CD4-positive, alpha-beta memory T cell (primary cell): ENCODE measurements at places on chromosomes 5 and 9. TPM values are rescaled to one million over a fixed set of nuclear protein-coding genes. Genes with fewer than 3 reads are reported as not detected.

DNA sequence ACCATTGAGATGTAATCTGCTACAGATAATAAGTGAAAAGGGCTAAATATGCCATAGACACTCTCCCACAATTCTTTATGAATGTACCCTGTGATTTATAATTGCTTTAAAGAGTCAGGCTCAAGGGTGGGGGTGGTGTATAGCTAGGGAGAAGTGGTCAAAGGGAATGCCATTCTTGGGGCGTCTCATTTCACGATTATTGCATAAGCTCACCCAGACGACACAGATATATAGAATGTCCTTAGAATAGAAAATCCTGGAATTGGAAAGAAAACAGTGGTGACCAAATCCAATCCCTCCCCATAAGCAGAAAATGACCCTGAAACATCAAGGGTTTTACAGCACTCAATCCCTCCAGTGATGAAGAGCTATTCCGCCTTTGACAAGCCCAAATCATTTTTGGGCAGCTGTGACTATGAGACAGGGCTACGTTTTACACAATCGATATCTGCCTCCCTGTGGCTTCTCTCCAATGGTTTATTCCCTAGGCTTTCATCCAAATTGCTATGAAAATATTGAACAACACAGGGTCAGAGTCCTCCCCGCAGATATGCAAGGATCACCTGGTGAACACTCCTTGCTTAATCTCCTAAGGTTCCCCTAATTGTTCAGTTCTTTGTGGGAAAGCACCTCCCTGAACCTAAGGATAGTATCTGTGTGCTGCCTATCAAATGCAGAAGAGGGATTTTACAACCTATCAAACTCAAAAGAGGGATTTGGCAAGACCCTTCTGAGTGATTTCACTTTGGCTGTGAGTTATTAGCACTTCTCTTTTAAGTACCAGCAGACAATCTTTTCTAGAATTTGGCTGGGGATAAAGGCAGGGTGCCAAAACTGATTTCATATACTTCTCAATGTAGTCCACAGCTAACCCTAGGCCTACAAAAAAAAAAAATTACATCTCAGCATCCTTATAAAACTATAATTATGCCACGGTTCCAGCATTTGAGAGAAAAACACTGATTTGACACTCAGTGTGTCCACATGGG, 144.9 kb upstream of the CDH6 start:
- no peak for DNase-seq

DNA sequence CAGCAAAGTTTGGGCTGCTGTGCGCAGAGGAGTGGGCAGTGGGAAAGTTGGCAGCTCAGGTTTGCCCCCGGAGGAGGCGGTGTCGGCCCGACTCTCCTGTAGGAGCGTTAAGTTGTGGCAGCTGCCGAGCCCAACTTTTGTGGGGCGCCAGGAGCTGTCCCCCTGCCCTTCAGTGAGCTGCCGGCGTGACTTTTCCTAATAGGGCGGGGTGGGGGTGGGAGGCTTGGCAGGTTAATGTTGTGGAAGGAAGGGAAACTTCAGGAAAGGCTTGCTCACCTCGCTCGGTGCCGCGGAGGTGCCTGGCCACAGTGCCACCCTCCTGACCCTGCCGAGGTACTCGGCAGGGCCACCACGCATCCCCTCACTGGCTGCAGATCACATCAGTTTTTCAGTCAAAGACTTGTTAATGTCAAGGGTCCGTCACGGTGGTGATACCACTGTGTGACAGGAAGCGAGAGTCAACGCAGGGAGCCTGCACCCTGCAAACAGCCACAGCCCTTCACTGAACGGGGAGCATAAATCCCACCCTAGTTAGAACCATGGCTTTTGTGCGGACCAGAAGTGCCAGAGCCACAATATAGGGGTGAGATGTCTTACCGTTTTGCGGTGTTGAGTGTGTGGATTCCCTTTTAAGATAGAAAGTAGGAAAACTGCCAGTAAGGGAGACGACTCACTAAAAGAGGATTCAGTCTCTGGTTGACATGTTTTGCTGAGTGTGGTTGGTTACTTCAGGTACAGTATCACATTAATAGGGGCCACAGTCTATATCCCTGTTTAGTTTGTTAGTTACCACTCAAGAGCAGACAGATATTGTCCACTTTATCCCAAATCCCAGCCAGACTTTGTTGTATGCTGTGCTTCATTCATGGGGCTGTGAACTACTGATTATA, 796 bp downstream of the LNPEP start:
- peak; percentile 34 for DNase-seq

DNA sequence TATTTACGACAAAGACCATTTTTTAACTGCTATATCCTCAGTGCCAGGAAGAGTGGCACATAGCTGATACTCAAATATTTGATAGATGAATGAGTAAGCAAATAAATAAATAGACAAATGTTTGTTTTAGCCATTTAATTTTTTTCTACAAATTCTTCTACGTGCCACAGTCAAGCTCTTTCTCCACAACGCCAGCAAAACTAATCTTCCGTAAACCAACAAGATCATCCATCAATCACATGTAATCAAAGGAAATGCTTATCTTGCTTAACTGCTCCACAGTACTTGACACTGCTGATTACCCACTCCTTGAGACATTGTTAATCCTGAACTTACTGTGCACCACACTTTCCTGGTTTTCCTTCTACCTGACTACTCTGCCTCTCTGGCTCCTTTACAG, 136.7 kb downstream of the EDIL3 start:
- DNase-seq, result no peak

- DNase-seq, result no peak
Measured at GRCh38 chr9:20405078-20405477, 217.2 kb downstream of the MLLT3 start.

GRCh38 chr9:128005923-128006322, 25.1 kb upstream of the EEIG1 start:
- DNase-seq, result no peak

DNA sequence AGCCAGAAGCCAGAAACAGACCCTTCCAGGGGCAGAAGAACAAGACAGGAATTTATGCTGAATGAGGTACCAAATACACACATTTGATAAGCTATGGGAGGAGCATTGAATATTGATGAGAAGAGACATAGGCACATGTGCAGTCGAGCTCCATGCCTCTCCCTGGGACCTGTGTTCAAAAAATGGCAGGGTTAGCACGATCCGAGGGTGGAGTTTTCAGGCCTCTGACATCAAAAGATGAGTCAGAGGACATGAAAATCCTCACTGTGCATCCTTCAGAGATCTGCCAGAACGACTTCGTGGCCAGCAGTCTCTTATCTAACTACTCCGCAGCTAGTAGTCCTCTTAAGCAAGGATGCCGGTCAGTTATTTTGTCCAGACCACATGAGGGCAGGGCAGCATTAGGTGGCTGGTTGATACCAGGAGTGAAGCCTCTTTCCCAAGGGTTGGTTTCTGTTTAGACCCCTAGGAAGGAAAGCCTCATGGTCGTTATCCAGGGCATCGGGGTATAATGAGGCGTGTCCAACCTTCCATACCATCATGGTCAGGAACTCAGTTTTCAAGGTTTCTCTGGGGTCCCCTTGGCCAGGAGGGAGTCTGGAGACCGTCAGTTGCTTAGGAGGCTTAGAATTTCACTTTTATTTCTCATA, 11.6 kb upstream of the CMBL start:
- DNase-seq, result no peak

- DNase-seq, result no peak
Measured at GRCh38 chr9:104780796-104781395, 17.0 kb downstream of the NIPSNAP3B start.

DNA sequence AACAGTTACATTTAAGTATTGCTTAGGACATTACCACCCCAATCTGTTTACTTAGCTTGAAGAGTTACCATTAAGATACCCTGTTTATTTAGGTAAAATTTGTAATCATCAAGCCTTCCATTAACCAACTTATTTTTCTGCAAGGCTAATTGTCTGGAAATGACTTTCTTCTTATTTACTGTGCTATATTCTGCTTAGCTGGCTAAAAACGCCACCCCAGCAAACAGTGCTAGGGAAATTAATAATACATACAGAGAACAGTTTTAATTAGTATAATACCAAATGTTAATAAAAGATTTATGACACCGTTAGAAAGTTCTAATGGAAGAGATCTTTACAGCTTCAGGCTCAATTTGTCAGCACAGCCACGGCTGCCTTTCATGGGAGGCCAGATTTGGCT, 14.0 kb downstream of the TLX3 start:
- DNase-seq, result no peak

DNA sequence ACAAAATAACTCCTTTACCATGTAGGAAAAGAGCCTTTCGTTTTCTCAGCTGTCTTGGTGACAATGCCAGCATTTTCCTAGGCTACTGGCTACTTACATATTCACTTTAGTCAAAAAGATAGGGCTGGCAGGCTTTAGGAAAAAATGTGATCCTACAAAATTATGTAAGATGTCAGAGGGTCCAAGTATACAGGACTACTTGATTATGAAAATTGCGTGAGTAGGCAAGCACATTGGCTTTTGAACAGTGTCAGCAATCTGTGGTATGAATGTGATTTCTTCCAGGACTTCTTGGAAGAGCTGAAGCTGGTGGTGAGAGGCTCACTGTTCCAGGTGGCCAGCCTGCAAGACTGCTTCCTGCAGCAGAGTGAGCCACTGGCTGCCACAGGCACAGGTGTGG, 22.8 kb downstream of the THBS4 start:
- no peak for DNase-seq

GRCh38 chr9:79263628-79264027, 308.1 kb upstream of the TLE4 start:
- no peak for DNase-seq

- peak; percentile 59 for DNase-seq
Measured at GRCh38 chr5:170313344-170313743, 15.8 kb upstream of the LCP2 start.

DNA sequence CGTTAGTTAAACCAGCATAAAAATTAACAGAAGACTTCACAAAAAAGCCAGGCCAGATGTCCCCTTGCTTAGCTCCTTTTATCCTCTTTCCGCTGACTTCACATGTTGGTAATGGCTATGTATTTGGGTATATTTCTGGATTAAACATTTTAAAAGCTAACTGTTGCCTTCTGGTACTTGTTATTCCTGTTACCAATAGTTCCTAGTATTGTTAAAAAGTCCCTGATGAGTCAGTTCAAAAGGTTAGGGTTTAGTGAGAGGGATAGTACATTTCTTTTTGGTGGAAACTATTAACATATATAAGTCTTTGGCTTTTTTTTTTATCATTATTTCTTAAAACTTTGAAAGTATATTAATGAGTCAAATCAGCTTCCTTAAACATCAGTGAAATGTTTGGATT, 103.2 kb upstream of the ELL2 start:
- no peak for DNase-seq

DNA sequence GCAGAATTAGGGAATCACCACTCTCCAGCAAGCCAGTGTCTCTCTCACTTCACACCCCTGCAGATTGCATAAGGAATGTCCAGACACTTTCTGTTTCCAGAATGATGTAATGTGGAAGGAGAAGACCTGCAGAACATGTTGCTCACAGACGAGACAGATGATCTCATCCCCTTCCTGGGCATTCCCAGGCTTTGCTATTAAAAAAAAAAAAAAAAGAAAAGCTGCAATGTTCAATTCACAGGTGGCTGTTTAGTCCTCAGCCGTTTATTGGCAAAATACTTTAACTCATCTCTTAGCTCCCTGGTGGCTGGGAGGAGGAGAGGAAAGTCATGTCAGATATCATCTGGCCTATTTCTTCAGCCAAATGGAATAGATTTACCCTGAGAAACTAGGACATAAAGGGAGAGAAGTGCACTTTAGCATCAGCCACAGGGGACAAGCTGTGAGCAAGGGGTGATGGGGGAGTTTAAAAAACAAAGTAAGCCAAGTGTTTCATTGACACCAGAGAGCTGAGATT, 95.9 kb upstream of the TNC start:
- DNase-seq, result no peak

DNA sequence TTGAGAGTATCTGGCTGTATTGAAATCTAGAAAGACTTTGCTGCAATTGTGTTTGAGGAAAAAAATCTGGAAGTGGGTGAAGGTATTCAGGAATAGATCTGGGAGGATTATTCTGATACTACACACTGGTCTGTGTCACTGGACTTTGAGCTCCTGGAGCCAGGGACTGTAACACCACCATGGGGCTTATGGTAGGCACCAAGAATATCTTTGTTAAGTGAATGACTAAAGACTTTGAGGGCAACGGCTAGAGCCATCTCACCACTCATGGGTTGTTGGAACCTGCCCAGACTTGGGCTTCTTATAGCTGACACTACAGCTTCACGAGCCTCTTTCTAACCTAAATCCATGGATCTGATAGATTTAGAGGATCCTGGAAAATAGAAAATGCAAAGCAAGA, 10.2 kb downstream of the NFX1 start:
- DNase-seq, result no peak

GRCh38 chr9:114343471-114344187, 14.0 kb downstream of the ORM2 start:
- no peak for DNase-seq

DNA sequence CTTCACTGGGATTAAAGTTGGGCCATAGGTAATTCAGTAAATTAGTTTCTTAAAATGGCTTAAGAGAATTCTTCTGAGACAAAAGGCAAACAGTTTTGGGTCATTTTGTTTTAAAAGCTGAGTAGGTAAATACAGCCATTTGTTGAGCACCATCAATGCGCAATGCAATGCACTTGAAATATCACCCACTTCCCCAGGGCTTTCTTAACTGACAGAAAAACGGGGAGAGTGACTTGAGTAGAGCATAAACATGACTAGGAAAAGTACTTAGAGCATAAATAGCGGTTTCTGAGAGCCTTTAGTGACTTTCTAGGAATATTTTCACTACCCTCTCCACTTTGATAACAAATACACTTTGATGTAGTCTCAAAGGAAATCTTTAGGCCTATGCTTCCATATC, 27.2 kb downstream of the MLANA start:
- no peak for DNase-seq

GRCh38 chr5:1759378-1759970, 40.2 kb downstream of the MRPL36 start:
- no peak for DNase-seq

- peak; percentile 79 for DNase-seq
Measured at GRCh38 chr5:134184155-134185135, 7.7 kb upstream of the SKP1 start.

DNA sequence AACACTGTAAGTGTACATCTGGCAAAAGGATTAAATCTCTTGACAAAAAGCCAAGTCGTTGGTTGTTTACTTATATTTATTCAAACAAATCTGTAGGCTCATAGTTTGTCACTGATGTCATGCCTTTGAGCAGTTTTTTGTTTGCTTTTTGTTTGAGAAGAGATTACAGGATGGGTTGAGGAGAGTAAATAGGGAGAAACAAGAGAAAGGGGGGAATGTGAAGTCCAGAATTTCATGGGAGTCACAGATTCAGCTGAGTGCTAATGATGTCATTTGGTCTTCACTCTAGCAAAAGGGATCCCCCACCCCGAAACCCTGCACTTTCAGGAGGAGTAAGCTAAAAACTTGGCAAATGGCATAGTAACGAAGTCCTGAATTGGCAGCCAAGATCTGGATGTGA, 337.4 kb downstream of the GLIS3 start:
- no peak for DNase-seq

The RLN2 gene
- 8.5 TPM for polyA plus RNA-seq

The WDR31 gene
- polyA plus RNA-seq, result 0.89 TPM

The PCDHGB2 gene
- not detected for polyA plus RNA-seq

The OR13C8 gene
- polyA plus RNA-seq, result not detected

The ADRB2 gene
- 5.2 TPM for polyA plus RNA-seq

The CDC20B gene
- not detected for polyA plus RNA-seq

The AUH gene
- polyA plus RNA-seq, result 9.9 TPM
